Prostate gland (tissue), 2 donors: ENCODE measurements at places on chromosomes 7 and 10. TPM values are rescaled to one million over a fixed set of nuclear protein-coding genes. Genes with fewer than 3 reads are reported as not detected.

The TRIM50 gene
- not detected for total RNA-seq

The CTAGE8 gene
- 1.5 TPM for total RNA-seq

The HOXA3 gene
- total RNA-seq, result 3.1 TPM

The NAT16 gene
- not detected for total RNA-seq

The VWC2 gene
- not detected for total RNA-seq

The EXOC6 gene
- total RNA-seq, result 13.5 TPM

The GARS1 gene
- 38.8 TPM for total RNA-seq

The ATP5MK gene
- 206 TPM for total RNA-seq

The GLCCI1 gene
- 9.1 TPM for total RNA-seq
